ENCODE measurements at places on chromosomes 11 and 22. TPM values are rescaled to one million over a fixed set of nuclear protein-coding genes. Genes with fewer than 3 reads are reported as not detected.

VWCE gene
- total RNA-seq, result 2.2 TPM

TTC36 gene
- not detected for total RNA-seq

WNT11 gene
- 6.0 TPM for total RNA-seq

NFAM1 gene
- not detected for total RNA-seq

Data from pericardium fibroblast (primary cell).